Erythroblast (primary cell): ENCODE measurements at places on chromosomes 12 and 14.

- DNase-seq, result no peak
These were observed 322.2 kb downstream of the MDGA2 start for GRCh38 chr14:47353186-47353585.

GRCh38 chr14:86012461-86012860 is 482.5 kb downstream of the FLRT2 start:
- no peak for DNase-seq

DNA sequence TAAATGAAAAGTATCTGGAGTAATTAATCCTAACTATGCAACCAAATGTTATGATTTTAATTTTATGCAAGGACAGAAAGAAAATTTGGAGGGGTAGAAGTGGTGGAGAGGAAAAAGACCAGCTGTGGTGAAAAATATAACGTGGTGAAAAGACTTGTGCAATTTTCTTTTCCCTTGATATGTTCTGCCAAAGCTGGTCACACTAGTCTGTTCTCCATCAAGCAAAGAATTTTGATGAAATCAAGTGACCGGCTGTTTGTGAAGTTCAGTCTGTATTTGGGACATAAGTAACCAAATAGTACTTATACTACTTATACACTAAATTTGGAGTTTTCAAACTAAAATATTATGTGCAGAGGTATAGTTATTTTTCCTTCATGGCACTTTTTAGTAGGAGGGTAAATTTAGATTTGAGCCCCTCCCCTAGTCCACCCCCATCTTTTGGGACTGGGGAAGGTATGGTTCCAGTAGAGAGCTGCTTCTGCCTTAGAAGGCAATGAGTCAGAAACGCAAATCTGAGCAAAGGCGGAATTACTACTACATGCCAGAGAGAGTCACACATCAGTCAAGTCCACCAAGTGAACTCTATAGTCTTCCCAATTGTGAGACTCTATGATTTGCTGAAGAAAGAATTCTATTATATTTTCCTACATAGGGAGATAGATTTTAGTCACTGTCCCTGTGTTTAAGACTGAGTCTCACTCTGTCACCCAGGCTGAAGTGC is 229.7 kb downstream of the SLC25A21 start:
- DNase-seq, result no peak

DNA sequence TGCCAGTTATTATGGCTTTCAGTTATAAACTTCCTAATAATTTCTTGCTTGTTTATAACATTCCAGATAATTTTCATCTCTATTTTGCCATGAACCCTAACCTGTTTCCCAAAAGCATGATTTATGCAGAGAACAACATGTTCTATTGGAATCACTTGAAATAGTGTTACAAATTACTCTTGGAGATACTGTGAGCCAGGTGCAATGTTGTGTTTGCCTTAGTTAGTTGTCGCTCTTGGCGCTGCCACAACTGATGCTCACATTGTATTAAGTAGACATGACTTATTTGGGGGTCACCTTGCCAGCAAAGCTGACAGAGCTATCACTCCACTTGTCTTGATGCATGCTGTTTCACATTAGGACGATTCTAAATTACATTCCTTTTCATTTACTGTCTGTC is 49.4 kb downstream of the TSPAN8 start:
- DNase-seq, result no peak

GRCh38 chr14:99794151-99794780 is 1.1 kb downstream of the EML1 start:
- no peak for DNase-seq

DNA sequence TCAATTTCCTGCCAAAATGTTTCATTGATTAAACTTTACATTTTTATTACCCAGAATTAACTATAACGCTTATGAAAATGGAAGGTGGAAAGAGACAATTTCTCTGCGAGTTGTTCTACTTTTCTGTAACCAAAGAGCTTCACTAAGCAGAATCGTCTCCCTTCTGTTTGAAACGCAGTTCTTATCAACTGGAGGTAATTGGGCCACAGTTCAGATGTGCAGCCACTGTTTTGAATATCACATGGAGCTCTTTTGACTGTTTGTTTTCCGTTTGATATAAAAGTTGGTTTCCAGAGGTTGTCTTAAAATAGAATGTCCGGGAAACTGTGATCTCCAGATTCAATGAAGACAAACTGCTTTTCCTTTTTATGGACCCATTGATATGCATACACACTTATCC is 183.3 kb upstream of the SEL1L start:
- no peak for DNase-seq

DNA sequence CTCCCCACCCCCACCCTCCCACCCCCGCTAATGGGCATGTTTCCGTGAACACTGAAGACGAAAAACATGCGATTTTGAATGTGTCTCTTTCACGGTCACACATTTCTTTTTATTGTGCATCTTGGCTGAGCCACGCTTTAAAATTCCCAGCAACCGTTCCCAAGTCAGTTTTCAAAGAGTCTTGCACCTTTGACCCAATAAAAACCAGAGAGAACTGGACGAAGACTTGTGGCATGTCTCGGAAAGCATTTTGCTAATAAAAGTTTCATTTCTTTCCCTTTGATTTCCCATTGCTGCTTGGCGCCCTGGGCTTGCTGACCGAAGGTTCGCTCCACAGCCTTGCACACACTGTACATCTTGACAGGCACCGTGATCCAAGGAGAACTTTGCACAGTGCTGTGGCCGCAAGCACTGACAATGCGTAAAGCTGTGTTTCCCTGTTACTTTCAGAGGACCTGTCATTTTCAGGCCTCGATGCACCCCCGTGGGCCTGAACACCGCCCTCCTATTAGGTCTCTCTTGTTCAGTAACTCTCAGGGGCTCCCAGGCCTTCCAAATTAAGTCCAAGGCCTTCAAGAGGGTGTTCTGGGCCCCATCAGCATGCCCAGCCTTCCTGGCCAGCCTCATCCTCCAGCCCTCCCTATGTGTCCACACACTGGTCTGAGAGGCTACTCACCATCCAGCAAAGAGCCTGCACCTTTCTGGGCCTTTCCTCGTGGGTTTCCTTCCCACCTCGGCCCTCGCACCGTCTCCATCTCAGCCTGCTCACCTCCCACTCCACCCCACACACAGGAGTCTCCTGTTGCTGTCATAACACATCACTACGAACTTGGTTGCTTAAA is 63.4 kb upstream of the DIO3 start:
- DNase-seq, result no peak

DNA sequence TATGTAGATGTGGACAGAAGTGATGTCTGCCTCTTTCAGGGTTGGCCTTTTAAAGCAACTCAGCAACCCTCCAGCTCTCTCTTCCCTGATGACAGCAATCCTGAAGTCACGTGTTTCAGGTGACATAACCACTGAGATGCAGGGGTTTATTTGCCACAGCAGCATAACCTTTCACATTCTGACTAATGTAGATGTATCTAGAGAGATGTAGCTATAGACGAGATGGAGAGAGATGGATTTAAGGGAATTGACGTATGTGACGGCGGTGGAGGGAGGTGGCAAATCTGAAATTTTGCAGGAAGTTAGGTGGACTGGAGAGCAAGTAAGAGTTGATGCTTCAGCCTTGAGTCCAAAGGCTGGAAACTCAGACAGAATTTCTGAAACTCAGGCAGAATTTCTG is 126.0 kb downstream of the ZFP36L1 start:
- DNase-seq, result no peak
